ENCODE measurements at places on chromosomes 3 and 15.

DNA sequence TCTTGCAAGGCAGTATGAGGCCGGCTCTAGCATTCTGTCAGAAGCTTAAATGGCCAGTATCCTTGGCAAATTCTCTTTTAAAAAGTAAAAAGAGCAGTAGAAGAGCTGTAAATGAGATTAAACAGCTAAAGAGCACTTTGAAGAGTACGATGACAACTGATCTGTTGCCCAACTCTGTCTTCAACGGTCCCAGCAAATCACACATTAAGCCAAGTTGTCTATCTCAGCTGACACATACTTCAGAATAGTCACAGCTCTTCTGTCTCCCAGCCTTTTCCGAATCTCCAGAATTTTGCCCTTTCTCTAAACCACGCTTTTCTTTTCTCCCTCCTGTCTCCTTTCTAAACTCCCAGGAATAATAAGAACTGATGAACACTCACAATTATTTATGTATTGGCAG, 51.7 kb downstream of the PRICKLE2 start:
- no peak for DNase-seq

- DNase-seq: no peak
Observed at GRCh38 chr3:111739311-111739911, 119.7 kb upstream of the PHLDB2 start.

- no peak for DNase-seq
Observed at GRCh38 chr3:63927422-63928280, 15.5 kb upstream of the SCAANT1 start.

DNA sequence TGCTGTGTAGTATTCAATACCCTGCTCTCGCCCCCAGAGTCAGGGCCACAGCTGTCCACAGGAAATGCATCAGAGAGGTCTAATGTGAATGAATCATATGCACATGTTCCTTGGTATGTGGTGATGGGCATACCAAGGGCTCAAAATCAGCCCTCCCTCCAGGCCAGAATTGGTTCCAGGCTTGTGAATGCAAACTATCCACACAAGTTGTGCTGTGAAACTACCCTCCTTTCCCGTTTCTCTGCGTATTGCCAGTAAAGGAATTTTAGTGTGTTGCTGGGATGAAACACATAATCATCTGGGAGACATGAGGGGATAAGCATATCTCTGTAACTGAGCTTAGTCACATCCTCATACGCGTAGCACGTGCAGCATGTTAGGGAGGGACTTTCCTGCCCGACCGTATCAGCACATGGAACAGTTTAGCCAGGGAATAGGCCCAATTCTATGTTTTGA, 9.2 kb upstream of the MME start:
- no peak for DNase-seq

DNA sequence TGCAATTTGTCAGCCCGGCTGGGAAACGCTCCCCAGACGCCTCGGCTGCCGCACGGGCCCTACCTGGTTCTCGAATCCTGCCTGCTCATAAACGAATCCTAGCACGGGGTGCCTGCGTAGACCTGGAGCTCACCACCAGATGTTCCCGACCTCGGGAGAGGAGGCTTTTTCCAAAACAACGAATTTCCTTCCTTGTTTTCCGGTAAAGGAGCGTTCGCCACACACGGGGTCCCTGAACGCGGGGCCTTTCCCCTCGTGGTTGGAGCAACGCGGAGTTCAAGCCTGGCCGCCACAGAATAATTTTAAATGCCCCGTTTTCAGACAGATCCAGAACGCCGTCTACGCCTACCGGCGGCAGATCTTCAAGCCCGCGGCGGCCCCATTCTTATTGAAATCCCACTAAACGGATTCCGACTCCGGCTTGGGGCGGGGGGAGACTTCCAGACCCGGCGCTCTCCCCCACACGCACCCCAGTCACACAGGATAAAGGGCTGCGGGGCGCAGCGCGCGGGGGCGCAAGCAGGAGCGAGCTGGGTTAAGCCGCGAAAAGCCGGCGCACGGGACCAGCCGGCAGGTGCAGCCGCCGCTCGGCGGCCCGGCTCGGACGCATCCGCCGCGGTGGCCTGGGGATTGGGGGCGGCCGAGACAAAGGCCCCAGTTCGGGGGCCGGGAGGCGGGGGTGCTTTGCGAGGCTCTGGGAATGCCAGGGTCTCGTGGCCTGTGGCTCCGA, 895 bp downstream of the GATA2 start:
- no peak for DNase-seq

DNA sequence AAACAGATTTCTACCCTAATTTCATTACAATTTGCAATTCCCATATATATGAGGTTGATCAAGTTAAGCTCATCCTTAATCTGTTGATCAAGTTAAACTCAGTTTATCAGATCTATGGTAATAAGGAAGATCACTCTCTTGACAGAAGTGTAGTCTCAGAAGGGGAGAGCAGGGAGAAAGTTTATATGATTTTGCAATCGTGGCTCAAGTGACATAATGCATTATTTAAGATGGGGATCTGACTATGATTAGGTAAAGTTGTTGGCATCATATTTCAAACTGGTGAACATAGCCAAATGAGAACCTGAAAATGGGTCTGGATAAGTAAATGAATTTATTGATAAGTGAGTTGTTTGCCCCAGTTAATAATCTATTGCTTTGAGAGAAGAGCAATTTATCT, 995.3 kb downstream of the OTOL1 start:
- no peak for DNase-seq

DNA sequence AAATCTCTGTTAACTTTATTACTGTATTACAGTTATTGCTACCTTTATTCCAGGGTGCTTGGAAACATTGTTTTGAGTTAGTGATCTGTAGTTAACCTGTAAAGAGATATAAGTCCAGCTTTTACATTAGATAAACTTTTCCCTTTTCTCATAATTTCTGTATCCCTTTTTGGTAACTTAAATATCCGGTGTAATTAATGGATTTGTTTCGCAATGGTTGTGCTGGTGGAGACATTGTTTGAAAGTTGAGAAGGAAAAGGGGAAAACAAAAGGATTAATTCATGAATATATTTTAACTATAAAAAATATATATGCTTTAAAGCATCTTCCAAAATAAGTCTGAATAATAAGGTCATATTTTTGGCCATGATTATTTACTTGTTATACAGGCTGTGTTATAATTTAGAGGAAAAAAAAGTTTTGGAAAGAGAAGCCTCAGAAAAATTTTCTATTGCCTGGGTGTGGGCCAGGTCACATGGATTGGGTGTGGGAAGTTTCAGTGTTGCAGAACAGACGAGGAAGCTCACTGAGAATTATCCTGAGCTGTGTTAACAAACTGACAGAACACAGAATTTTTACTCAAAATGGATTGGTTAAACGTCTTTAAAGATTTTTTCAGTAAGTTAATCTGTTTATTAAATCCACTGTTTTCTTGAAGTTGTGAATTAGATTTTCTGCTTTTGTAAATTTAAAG, 27.7 kb upstream of the IL20RB start:
- DNase-seq: no peak

GRCh38 chr3:65776494-65776893, 262.2 kb downstream of the MAGI1 start:
- no peak for DNase-seq

DNA sequence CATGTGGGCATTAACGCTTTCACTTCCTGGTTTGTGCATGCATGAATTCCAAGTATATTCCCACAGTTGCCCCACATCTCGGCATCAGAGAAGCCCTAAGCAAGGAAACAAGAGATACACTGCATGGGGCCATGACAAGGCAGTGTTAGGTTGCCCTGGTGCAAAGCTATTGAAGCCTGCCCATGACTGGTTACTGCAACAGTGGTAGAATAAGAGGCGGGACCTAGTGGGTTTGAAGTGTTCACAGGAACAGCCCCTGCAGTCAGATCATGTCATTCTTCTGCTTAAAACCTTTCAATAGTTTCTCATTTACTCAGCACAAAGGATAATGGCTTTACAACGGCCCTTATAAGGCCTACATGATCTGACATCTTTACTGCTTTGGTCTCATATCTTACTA, 80.9 kb upstream of the TOPAZ1 start:
- no peak for DNase-seq

DNA sequence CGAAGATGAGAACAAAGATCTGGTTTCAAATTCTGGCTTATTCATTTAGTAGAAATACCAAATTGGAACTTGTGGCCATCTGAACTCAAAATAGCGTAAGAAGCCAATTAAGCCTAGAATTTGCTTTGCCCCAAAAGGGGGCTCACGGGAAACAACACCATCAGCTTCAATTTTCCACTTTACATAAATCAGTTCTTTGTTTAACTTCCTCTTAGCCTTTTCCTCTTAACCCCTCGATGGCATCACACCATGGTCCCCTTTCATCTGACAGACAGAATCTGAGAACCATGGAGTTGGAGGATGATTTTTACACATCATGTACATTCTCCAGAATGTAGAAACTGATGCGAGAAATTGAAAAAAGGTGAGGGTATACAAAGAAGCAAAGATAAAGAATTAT, 207.0 kb downstream of the FOXP1 start:
- no peak for DNase-seq
